ENCODE measurements at places on chromosomes 2 and 18. TPM values are rescaled to one million over a fixed set of nuclear protein-coding genes. Genes with fewer than 3 reads are reported as not detected.

The SIX3 gene
- not detected for total RNA-seq

The ANKRD30B gene
- total RNA-seq = not detected

The SMCHD1 gene
- 316 TPM for total RNA-seq

The PDE11A gene
- not detected for total RNA-seq

The CCDC74A gene
- total RNA-seq = 2.3 TPM

The CACNB4 gene
- total RNA-seq = 0.37 TPM

The KCNS3 gene
- total RNA-seq = not detected

The HOXD3 gene
- not detected for total RNA-seq

The CCBE1 gene
- not detected for total RNA-seq

The SPHKAP gene
- not detected for total RNA-seq

The GCKR gene
- total RNA-seq = not detected

DNA sequence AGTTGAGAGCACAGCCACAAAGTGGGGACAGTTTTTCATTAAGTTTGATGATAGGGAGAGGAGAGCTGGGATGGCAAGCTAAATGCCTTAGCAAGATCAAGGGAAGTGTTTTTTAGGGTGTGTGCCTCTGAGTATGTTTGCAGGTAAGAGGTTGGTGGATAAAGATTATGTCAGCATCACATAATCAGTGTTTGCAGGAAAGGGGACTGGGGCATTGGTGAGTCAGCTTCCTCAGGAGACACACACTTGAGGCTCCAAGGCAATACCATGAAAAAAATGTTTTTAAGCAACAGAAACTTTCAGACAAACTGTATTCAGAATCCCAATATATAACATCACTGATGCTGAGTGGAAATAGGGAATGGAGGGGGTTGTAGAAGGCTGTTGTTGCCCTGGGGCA lies 25.4 kb upstream of the DTNB start:
- DNase-seq = no peak

DNA sequence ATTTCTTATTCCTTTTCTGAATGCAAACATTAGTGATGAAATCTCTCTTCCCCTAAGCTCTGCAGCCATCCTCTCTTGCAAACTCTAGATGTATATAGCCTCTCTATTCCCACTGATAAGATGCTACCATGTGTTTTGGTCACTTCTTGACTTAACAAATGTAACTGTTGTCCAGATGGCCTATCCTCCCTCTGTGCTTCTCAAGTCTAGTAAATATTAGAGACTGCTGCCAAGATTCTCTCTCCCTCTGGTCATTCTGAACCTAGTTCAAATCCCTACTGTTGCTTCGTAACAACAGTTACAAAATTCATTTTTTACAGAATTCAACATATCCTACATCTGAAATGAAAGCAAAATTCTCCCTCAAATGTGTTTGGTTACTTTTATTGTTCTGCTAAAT lies 156.6 kb downstream of the TXNL1 start:
- DNase-seq = no peak

DNA sequence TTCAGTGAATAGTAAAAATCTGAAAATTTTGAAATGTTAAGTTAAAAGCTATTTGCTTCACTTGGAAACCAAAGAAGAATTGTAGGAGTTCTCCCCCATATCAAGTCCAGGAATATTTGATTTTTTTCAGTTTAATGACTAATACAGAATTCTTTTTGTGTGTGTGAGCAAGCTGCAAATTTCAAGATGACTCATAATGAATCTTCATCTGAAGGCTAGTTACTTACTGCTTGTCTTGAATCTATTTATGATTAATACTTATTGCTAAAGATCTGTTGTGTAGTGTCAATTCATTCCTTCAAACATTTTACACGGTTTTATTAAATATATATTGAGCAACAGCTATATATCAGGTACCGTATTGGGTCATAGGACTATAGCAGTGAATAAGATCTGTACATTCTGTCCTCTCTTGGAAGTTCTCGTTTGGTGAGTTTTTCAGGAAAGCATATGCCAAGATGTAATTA lies 47.8 kb upstream of the CAVIN2 start:
- DNase-seq = no peak

DNA sequence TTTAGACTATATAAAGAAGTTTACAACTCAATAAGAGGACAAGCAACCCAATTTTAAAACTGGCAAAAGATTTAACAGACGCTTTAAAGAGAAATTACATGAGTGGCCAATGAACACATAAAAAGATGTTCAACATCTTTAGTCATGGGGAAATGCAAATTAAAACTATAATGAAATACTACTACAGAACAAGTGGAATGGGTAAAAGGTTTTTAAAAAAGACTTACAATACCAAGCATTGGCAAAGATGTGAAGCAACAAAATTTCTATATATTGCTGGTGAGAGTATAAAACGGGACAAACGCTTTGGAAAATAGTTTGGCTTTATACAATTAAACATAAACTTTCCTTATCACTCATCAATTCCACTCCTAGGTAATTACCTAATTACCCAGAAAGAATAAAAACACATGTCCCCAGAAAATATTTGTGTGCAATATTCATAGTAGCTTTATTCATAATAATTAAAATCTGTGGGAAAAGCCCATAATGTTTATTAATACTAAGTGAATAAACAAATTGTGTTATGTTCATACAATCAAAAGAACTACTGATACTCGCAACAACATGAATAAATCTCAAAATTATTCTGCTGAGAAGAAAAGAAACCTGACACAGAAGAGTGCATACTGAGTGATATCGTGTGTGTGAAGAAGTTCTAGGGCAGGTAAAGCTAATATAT lies 76.7 kb upstream of the MYCN start:
- DNase-seq = no peak

DNA sequence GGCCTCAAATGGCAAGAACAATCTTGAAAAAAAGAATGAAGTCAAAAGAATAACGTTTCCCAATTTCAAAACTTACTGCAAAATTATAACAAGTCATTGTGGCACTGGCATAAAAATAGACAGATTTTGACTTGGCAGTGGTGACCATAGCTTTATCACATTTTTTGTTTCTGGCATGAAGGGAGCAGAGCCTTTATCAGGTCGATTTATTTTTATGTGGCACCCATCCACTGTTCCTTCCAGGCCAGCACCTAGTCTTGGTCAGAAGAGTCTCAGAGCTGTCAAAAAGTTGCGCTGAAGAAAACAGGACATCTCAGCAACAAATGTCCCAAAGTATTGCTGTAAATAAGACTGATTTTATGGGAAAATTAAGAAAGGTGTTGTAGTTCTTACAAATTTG lies 92.4 kb downstream of the TRABD2A start:
- no peak for DNase-seq

DNA sequence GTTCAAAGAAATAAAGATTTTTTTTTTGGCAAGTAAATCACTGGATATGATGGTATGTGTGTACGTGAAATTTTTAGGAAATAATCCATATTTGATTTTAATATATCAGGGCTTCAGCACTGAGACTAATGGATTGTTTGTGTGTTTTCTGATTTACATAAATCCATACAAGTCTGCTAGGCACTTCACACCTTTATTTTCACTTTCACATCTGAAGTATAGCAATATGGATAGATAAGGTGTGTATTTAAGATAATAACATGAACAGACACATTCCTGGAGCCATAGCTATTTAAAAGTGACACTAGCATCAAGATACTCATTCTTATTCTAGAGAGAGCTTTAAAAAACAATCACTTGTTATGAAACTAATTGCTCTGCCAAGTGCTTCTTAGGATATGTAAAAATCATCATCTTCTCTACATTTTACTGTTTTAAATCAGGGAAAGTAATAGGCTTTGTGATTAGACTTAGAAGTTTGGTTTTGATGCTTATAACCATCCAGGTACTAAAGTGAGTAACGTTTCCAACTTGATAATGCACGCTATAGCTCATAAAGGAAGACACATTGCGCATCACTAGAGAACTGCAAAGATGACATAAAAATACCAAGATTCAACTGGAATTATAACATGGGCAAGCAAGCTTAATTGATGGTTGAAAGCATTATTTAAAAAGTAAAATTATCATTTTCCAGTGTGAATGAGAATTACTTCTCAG lies 208.9 kb downstream of the ZEB2 start:
- no peak for DNase-seq

GRCh38 chr2:43224131-43224570 lies 2.3 kb downstream of the ZFP36L2 start:
- peak; percentile 42 for DNase-seq

DNA sequence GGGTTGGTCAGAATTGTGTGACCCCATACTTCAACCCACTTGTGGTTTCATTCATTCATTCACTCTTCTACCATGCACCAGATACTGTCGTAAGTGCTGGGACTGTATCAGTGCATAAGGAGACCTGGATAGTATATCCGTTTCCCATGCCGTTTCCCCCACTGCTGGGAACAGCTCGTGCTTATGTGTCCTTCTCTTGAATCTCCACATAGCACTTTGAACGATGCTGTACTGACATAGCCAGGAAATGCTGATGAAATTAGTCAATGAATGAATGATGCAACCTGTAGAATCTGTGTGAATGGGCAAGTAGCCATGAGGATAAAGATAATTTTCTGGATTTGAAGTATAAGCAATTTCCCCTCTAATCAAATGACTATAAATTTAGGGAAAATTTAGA lies 276.1 kb downstream of the BCL2 start:
- no peak for DNase-seq

DNA sequence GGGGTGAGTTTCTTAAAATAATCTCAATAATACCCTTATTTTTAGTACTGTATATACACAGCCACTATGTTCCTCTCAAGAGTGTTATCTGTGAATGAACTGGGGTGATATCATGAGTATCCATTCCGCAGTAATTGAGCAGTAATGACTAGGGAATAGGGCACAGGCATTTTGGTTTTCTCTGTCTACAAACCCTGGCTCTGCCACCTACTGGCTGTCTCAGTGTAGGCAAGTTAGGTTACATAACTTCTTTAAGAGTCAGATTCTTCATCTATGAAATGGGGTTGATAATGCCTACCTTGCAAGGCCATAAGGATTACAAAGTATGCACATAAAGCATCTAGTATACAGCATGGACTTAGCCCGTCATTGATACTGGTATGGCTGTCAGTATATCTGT lies 555.8 kb downstream of the NRXN1 start:
- no peak for DNase-seq

All from T-helper 17 cell (primary cell).